ENCODE measurements at places on chromosomes 5 and 9.

DNA sequence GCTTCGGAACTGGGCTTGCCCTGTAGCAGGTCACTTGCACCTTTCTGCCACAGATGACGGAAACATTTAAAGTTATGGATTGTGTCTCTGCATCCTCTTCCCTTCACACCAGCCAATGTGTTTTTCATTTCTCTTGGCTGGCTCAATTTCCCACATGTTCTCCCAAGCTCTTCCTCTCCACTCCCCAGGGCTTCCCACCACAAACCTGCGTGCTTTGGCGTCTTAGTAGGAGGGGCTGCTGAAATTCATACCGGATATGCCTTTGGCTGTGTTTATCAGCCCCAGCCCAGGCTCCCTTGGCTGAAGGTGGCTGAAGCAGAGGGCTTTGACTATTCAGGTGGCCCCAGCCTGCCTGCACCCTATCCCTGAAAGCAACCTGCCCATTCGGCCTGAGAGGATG, 32.1 kb downstream of the ADRB2 start:
- DNase-seq: no peak

- no peak for DNase-seq
Measured at GRCh38 chr5:81513473-81513872, 119.5 kb upstream of the ACOT12 start.

- DNase-seq: no peak
Measured at GRCh38 chr5:42242881-42243485, 180.3 kb upstream of the GHR start.

GRCh38 chr9:133658442-133659431, 22.6 kb downstream of the DBH start:
- no peak for DNase-seq

DNA sequence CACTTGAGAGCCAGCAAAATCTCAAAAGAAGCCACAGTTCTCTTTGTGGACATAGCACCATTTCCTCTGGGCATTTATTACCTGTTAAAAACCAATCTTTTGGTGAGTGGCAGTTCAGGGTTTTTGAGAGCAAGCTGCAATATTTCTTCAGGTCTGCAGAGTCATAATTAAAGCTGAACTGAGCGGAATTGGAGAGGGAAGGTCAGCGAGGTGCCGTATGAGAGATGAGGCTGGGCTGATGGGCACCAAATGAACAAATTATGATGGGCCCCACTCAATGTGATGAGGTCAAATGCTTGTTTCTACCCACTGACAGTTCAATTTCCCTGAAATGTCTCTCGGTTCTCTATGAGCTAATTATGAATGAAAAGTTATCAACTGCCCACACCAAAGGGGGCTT, 231.9 kb downstream of the AP3B1 start:
- no peak for DNase-seq

DNA sequence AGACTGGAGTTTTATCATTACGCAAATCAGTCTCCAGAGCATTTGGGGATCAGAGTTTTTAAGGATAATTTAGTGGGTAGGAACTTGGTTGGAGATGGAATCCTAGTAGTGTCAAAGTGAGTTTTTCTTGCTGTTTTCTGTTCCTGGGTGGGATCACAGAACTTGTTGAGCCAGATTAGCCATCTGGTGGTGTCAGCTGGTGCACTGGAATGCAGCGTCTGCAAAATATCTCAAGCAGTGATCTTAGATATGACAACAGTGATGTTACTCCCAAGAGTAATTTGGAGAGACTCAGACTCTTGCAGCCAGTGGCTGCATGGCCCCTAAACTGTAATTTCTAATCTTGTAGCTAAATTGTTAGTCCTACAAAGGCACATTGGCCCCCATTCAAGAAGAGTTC, 1257.8 kb downstream of the MAT2B start:
- DNase-seq: no peak

DNA sequence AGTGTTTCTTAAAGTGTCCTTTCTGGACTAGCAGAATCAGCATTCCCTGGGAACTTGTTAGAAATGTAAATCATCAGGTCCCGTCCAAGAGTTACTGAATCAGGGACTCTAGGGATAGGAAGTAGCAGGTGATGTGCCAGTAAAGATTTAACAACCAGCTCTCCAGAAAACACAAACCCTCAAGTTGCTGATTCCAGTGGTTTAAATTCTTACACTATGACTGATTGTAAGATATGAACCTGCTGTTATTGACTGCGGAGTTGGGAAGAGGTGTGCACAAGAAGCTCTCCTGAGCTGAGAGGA, 39.1 kb upstream of the BASP1 start:
- no peak for DNase-seq

- no peak for DNase-seq
Measured at GRCh38 chr5:125717209-125717608, 706.0 kb upstream of the GRAMD2B start.

DNA sequence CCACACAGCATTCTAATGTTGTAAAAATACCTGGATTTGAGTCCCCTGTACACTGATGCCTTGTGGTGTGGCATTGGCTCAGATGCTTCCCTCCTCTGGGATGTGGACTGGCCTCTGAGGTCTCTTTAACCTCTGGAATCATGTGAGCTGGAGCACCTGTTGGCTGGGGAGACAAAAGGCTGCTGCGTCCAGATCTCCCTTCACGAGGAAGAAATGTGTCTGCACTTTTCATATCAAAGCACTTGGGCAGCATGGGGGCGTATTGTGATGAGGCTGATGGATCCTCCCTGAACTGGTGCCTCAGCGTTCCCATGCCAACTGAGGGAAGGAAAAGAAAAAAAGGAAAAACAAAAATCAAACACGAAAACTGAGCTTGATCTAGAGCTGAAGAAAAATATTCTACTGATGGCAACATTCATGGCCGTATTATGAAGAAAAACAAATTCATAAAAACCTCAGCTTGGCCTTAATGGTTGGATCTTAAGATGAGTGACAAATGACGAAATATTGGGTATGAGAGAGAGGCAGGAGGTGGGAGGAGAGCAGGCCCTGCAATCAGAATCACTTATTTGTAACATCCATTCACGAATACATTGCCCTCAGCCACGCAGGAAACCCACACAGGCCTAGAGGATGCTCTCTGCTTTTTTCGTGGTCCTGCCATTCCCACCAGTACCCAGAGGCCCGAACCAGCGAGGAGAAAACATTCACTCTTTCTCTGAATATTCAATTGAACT, 26.2 kb downstream of the GRIA1 start:
- DNase-seq: no peak

GRCh38 chr9:25939126-25939525, 260.9 kb upstream of the TUSC1 start:
- no peak for DNase-seq

GRCh38 chr9:99326112-99326916, 104.2 kb downstream of the SEC61B start:
- no peak for DNase-seq

- DNase-seq: no peak
Measured at GRCh38 chr5:84764227-84764626, 379.5 kb upstream of the EDIL3 start.

- DNase-seq: no peak
Measured at GRCh38 chr9:89543111-89543510, 45.2 kb upstream of the SEMA4D start.

GRCh38 chr5:138560971-138561370, 14.2 kb downstream of the HSPA9 start:
- DNase-seq: no peak

DNA sequence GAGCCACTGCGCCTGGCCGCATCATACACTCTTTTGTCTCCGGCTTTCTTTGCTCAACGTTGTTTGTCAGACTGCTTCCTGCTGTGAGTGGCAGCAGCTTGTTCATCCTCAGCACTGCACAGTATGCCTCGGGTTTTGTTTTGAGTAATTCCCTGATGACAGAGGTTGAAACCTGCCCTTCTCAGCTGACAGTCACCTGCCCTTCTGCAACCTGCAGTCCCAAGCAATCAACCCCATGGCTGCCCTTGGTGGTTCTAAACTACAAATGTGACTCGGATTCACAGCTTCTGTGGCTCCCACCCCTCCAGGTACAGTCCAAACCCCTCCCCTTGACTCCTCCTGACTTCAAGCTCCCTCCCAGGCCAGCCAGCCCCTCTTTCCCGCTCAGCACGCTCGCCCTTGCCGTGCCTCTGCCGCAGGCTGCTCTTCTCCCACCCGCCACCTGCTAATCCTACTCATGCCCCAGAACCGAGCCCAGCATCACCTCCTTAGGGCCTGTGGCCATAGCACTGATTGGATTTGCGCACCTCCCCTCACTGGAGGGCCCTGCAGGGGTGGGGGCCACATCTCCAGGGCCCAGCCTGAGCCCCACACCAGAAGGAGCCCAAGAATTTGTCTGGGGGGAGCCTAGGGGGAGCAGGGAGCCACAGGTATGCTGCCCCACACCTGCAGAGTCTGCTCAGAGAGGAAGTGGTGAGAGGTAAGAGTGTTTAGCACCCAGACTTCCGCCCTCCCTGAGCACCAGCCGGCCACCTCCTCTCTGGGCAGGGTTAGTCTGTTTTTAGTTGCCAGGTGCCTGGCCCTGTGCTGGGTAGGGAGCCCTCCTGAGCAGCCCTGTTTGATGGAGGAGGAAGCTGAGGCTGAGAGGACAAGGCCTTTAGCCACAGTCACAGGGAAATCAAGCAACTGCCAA, 10.1 kb downstream of the EEIG1 start:
- DNase-seq: peak; percentile 54

DNA sequence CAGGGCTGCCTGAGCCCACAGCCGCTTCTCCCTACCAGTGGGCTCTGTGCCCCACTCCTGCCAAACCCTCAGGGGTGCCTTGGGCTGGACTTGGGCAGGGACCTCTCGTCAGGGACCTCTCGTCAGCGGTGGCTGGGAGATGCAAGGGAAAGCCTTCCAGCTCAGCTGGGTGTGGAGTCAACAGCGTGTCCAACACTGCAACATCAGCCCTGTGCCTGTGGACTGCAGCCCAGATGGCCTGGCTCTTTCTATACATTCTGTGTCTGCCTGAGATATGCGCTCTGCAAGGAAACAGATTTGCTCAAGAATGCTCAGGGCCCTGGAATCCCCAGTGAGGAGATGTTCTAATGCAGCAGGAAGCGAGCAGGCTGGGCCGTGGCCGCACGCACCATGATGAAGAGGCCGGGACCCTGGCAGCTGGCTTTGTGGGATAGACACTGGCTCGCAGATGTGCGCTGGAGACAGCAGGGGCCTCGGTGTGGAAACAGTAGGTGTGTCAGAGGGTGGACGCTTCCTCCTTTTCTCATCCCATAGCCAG, 85.0 kb upstream of the COL5A1 start:
- DNase-seq: no peak

GRCh38 chr9:111852291-111852690, 44.3 kb upstream of the UGCG start:
- no peak for DNase-seq

- no peak for DNase-seq
Measured at GRCh38 chr5:120655828-120656435, 191.8 kb downstream of the PRR16 start.

GRCh38 chr9:128634651-128635262, 21.9 kb downstream of the DYNC2I2 start:
- no peak for DNase-seq

DNA sequence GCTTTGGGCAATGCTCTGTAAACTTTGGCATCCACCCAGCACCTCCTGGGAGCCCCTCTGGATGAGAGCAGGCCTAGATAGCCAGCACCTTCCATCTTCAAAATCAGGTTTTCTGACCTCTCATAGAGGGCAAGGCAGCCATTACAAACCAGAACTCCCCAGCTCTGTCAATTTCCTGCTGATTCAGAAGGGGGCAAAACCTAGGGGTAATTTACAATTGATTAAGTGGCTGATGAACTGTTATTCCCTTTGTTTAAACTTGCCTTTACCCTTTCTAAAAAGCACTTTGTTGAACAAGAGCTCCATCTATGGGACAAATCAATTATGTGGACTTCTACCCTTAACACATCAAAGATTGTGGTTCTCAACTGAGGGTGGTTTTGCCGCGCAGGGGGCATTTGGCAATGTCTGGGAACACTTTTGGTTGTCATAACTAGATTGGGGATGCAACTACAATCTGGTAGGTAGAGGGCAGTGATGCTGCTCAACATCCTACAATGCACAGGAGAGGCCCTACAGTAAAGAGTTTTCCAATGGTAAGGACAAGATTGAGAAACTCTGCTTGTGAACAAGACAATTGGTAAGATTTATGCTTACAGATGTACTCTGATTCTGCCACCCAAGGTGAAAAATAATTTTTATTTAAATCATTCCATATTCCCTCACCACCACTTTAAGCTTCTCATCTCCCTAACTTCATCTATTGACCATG, 184.1 kb downstream of the MARCHF11 start:
- no peak for DNase-seq

- DNase-seq: no peak
Measured at GRCh38 chr9:70488098-70488792, 73.8 kb upstream of the KLF9 start.

DNA sequence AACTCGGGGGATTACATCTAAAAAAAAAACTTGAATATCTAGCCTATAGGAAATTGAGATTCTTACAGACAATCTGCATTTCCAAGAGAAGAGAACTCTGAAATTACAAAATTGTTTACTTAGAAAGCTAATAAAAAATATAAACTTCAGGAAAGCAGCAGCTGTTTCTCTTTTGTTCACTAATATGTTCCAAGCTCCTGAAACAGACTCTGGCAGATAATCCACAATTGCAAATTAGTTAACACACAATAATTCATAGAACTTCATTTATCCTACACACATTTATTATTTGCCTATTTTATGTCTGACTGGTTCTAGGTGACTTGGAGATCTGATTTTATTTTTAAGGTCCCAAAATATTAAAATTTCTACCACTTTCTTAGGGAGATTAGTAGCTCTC, 83.8 kb downstream of the TMEM167A start:
- DNase-seq: no peak

GRCh38 chr9:125829743-125830142, 82.6 kb downstream of the PBX3 start:
- no peak for DNase-seq

- no peak for DNase-seq
Measured at GRCh38 chr9:9341203-9341602, 1271.6 kb downstream of the PTPRD start.

GRCh38 chr9:105887679-105888078, 193.3 kb downstream of the TMEM38B start:
- DNase-seq: no peak

DNA sequence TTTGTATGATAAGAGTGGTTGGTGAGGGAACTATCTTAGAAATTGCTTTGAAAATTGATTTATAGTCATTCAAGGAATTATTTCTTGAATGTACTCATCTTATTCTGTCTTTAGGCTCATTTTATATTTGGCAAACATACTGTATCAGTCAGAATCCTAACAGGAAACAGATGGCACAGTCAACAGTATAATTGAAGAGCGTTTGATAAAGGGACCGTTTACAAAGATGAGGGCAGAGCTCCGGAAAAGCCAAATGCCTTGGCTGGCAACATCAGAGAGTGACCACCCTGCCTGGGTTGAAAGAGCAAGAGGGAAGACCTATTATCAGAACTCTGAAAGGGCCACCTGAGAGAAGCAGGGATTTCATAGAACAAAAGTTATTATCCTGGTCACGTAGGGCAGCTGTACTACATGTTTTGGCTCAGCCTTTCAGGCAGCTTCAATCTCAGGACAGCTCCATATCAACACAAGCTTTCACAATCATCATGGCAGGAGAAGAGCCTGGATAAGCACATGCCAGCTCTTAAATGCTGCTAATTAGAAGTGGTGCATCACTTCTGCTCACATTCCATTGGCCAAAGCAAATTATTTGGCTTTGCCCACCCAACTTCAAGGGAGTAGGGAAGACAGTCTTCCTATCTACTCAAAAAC, 47.2 kb upstream of the ARL15 start:
- no peak for DNase-seq

GRCh38 chr5:175751369-175751768, 93.5 kb downstream of the HRH2 start:
- DNase-seq: no peak

Data from stimulated activated CD4-positive, alpha-beta T cell treated with anti-CD3 and anti-CD28 coated beads, Interleukin-1b, Interleukin-23, amount 100 ng/mL, for 24 hours (primary cell).